ENCODE measurements at places on chromosomes 12 and 14. TPM values are rescaled to one million over a fixed set of nuclear protein-coding genes. Genes with fewer than 3 reads are reported as not detected.

Gene OR4K15
- polyA plus RNA-seq: not detected

Gene SCN8A
- polyA plus RNA-seq: 0.49 TPM

Gene PLBD1
- 24.1 TPM for polyA plus RNA-seq

Gene CCDC196
- 0.61 TPM for polyA plus RNA-seq

Gene TDRD9
- polyA plus RNA-seq: 1.3 TPM
